Stimulated activated CD4-positive, alpha-beta T cell treated with anti-CD3 and anti-CD28 coated beads, Interleukin-15, amount 100 ng/mL, for 48 hours (primary cell): ENCODE measurements at places on chromosomes 6 and 20.

DNA sequence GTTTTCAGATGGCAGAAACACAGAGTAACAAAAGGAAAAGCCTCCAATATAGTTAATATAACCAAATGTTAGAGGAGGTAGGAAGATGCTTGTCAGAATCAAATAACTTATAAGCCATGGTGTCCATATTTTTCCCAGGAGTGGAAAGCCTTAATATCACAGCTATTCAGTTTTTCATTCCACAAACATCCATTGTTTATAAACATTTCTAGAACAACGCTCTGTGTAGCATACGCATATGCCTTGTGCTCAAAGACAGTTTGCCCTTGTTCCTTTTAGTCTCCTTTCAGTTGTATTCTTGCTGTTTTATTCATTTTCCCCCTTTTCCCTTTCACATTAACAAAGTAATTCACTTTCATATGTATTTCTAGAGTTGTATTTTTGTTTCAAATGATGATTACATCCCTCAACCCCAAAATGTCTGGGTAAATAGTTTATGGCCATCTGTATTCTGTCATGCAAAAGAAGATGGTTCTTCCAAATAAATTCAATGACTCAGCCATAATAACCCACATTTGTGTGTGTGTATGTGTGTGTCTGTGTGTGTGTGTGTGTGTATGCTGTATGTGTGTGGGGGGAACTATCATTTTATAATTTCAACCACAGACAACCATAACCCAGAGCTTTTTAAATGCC lies 455.7 kb upstream of the SOX4 start:
- DNase-seq: no peak

DNA sequence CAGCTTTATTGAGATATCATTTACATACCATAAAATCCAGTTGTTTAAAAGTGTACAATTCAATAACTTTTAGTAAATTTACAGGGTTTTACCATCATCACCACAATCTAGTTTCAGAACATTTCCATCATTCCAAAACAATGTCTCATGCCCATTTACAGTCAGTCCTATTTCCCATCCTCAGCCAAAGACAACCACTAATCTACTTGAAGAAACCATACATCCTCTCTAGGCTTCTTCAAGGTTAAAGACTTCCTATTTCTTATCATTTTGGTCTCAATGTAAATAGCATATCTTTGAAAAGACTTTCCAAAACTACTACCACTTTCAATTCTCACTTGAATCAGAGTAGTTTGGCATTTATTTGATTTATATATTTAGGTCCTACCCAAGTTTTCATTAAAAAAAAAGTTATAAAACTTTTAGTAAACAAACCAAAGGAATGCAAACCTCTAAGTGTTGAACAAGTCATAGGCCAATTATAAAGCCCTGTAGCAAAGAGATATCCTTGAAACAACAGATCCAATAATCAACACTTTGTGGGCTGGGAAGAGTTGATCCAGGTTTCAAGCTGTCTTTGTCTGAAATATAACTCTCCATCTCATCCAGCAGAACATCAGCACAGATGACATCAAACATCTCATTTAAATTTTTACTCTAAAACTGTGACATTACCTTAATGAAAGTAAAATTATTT lies 211.3 kb upstream of the RUNX2 start:
- DNase-seq: no peak

- DNase-seq: no peak
These were observed 609.5 kb upstream of the CDH4 start for GRCh38 chr20:60642541-60642940.

DNA sequence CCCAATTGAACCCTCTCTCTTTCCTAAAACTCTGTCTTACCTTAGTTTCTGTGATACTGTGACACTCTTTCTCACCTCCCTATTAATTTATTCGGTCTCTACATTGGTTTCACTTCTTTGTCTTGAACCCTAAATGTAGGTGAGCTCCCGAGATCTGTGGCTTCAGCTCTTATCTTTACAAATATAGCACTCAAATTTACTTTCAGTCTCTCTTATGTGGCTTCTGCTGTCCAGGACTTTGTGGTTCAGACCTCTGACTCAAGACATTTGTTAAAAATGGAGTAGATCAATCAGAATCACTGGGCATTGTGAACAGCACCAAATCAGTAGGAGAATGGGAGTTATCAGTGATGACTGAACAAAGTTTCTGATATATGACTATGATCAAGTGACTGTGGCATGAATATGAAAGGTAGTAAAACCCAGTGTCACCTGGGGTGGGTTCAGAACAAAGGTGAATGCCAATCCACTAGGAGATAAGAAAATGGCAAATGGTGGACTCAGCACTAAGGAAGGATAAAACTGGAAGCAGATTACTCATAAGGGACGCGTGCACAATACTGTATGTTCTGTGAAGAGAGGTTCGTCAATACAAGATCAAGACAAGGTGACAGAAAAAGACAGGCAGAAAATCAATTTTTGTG lies 27.2 kb downstream of the IL17F start:
- DNase-seq: no peak

DNA sequence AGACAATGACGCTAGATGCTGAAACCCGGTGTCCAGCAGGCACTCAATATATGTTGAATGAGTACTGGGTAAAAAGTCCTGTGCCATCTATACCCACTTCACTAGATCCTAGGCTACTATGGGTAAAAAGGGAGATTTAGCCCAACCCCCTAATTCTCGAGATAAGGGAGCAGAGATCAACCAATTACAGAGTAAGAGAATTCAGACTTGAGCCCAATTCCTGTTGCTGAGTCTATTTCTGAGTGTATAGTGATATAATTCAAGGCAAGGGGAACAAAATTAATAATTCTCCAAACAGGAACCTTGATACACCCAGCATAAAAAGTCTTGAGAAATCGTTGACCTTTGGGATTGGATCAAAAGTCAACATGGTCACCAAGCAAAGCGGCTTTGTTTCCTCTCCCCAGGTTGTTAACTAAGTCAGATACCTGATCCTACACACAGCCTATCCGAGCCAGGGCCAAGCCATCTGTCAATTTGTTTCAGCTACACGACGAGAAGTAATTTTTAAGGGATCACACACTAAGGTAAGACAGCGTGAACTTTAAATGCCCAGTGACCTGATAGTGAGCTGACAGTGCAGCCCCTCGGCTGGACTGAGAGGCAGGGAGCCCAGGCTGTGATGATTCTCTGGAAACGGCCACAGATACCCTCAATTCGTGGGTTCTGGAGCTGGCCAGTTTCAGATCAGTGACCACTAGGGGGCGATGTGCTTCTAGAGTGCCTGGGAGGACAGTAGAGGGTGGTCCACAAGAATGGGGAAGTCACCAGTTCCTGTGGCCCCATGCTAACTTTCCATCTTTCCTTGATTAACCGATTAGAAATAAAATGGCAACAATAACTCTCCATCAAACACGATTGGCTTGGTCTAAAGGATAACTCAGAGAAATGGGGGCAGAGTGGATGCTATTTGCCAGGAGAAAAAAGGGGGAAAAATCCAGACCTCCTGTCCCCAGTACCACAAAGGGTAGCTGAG lies 46.2 kb downstream of the SLC22A23 start:
- peak; percentile 23 for DNase-seq

GRCh38 chr6:32983964-32984621 lies 15.7 kb downstream of the BRD2 start:
- no peak for DNase-seq

- peak; percentile 54 for DNase-seq
These were observed 48.2 kb downstream of the MRPL14 start for GRCh38 chr6:44078827-44079671.

- no peak for DNase-seq
These were observed 61.5 kb upstream of the CD93 start for GRCh38 chr20:23147647-23147963.

- no peak for DNase-seq
These were observed 11.7 kb downstream of the UST start for GRCh38 chr6:148758492-148758891.

GRCh38 chr6:35919085-35919826 lies 1.6 kb downstream of the SRPK1 start:
- no peak for DNase-seq

DNA sequence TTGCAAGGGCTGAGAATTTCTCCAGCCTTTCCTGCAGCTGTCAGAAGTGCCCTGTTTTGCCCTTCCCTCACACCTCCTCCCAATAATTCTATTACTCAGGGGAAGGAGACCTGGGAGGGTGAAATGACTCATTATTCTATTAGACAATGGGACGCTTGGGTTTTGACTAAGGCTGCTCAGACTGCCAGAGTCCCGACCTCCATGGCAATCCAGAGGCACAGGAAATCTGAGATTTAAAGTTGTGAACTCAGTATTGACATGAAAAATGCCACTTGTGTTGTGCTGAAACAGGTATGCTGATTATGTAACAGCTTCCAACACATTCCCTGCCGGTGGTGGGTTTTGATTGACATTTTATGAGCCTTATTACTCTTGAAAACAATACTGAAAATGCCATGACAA lies 625.9 kb upstream of the FLRT3 start:
- no peak for DNase-seq

DNA sequence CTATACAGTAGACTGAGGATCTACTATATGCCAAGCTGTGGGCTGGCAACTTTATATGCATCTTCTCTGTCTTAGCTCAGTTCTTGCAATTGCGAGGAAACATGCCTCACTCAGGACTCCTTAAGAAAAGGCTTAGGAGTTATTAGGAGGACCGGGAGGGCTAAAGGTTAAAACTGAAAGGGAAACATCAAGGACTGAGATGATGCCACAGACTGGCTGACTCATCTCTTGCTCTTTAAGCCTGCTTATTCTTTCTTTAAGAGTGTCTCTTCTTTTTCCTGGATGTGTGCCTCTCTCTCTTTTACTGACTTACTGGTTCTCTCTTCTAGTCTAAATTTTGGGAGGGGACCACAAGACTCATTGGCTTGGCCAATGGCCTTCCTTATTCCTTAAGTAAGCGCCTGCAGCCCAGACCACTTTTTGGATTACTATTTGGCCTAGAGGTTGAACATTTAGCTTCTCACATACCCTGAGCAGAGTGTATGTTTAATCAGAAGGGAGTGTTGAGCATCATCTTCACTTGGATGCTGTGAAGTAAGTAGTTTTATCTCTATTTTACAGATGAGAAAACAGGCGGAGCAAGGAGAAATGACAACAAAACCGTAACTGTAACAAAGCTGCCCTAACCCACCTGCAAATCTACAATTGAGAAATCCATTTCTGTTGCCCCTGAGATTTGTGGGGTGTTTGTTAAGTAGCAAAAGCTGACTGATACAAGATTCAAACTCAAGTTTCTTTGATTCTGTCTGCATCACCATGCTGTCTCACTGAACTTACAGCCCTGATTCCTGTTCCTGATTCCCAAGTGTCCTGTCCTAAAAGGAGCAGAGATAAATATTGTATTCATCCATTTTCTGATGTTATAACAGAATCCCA lies 7.2 kb upstream of the SDC4 start:
- DNase-seq: no peak

DNA sequence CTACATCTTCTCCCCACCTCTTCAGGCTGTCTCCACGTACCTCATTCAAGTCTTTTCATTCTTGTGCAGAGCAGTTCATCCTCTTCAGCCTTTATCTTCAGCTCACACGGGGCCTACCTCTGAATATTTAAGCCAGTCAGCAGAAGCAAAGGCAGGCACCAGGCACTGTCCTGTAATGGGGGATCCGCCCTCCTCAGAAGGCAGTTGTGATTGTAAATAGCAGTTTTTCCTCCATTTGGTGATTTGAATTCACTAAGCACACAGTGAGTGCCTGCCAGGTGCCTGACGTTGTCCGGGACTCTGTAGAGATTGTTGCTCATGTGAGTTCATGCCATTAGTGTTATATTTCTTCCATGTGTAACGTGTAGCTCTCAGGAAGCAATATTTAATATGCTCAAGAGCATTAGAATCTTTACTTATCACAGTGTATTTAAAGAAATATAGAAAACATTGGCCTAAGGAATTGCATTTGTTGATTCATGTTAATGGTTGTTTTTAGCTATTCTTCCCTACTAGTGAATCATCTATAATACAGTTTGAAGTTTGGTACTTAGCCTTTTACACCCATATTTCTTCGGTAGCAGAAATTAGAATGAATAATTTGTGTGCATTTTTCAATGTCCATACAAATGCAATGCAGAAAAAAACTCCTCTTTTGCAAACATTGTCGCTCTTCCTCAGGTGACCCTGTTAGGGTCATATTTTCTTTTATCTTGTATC lies 17.9 kb downstream of the BPHL start:
- no peak for DNase-seq

GRCh38 chr6:42532038-42532669 lies 31.7 kb upstream of the UBR2 start:
- no peak for DNase-seq

DNA sequence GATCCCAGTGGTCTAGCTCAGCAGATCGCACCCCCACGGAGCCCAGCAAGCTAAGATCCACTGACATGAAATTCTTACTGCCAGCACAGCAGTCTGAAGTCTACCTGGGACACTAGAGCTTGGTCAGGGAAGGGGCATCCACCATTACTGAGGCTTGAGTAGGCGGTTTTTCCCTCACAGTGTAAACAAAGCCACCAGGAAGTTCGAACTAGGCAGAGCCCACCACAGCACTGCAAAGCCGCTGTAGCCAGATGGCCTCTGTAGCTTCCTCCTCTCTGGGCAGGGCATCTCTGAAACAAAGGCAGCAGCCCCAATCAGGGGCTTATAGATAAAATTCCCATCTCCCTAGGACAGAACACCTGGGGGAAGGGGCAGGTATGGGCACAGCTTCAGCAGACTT lies 18.8 kb downstream of the FRK start:
- no peak for DNase-seq

GRCh38 chr6:78844899-78845298 lies 22.5 kb upstream of the IRAK1BP1 start:
- DNase-seq: no peak

DNA sequence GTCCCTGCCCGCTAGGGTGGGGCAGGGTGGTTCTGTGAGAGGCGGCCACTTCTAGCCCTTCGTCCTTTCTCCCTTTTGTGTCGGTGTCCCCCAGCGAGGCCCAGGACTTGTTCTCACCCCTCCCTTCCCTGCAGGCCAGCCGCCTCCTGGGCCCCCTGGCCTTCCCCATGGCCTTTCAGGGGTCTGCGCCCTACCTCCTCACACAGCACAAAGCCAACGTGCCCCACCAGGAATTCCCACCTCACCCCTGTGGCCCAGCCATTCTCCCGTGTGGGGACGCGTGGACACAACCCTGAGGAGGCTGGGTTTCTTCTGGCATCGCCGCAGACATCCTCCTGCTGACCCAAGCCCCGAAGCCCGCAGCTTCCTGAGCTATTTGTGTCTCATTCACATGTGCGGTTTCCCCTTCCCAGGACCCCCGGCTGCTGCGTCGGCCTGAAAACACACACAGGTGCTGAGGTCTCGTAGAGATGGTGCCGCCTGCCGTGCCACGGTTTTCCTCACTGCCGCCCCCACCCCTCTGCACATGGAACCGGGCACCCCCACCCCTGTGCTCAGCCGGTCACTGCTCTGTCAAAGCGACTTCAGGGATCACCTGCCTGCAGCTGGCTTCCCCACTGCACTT lies 375.8 kb downstream of the CDH4 start:
- DNase-seq: no peak

DNA sequence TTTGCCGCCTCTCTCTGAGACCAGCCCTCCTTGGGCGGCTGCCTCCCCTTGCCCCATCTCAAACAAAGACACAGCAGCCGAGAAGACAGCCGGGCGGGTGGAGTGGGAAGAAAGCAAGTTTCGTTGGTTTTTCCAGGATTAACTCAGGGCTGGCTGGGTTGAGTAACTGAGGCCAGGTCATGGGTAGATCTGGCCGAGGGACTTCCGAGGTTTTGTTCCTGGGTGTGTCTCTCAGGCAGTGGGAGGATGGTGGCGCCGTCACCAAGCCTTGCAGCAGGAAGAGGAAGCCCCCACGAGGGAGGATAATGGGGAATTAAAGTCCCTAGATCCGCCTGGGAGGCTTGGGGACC lies 167.2 kb downstream of the TTLL2 start:
- no peak for DNase-seq

GRCh38 chr6:43895656-43896328 lies 125.8 kb downstream of the VEGFA start:
- DNase-seq: no peak

GRCh38 chr6:1486387-1486786 lies 97.0 kb downstream of the FOXF2 start:
- no peak for DNase-seq
